ENCODE measurements at places on chromosomes 3 and 15. TPM values are rescaled to one million over a fixed set of nuclear protein-coding genes. Genes with fewer than 3 reads are reported as not detected.

Gene RBP2
- total RNA-seq: not detected

- DNase-seq: no peak
- H3K4me1 ChIP-seq: peaks cover 8% of the 10 kb centered on the region
- no peaks in the 10 kb centered on the region for H3K36me3 ChIP-seq
Observed at GRCh38 chr15:51303462-51303980, 34.9 kb downstream of the CYP19A1 start.

DNA sequence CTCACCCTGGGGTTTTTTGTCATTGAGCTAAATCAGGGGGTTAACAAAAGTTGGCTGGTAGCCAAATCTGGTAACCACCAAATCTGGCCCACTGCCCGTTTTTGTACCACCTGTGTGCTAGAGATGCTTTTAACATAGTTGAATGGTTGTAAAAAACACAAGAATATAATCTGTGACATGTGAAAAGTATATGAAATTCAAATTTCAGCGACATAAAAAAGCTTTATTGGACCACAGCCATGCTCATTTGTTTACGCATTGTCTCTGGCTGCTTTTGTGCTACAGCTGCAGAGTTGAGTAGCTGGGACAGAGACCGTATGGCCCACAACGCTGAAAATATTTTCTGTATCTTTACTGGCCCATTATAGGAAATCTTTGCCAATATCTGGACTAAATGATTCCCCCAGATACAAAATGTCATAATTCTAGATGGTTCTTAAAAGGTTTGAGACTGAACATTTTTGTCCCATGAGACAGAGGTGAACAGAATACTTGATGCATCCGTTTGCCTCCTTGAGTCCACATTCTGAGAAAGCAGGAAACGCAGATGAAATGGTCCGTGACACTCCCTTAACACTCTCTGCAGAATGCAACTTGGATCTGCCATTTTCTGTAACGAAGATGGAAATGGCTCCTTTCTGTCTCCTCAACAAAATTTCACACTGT is 120.9 kb upstream of the PDZRN3 start:
- peak; percentile 71 for DNase-seq
- no peak overlapping the region for H3K27ac ChIP-seq
- no peak overlapping the region for H3K4me3 ChIP-seq
- H3K36me3 ChIP-seq: no peaks in the 10 kb centered on the region
- no peaks in the 10 kb centered on the region for H3K27me3 ChIP-seq
- peaks cover 38% of the 10 kb centered on the region for H3K4me1 ChIP-seq

- H3K27me3 ChIP-seq: no peaks in the 10 kb centered on the region
- H3K27ac ChIP-seq: no peak overlapping the region
- no peak for DNase-seq
Observed at GRCh38 chr3:184884359-184885017, 72.5 kb downstream of the VPS8 start.

- H3K4me3 ChIP-seq: no peak overlapping the region
- no peak overlapping the region for H3K27ac ChIP-seq
- peaks cover 54% of the 10 kb centered on the region for H3K36me3 ChIP-seq
- DNase-seq: no peak
- no peaks in the 10 kb centered on the region for H3K27me3 ChIP-seq
Observed at GRCh38 chr15:39594446-39595337, 13.8 kb downstream of the THBS1 start.

GRCh38 chr3:129112308-129113052 is 9.1 kb downstream of the RAB43 start:
- no peaks in the 10 kb centered on the region for H3K4me1 ChIP-seq
- no peak overlapping the region for H3K27ac ChIP-seq
- DNase-seq: no peak
- H3K36me3 ChIP-seq: no peaks in the 10 kb centered on the region
- no peak overlapping the region for H3K4me3 ChIP-seq

- no peaks in the 10 kb centered on the region for H3K36me3 ChIP-seq
- H3K27ac ChIP-seq: no peak overlapping the region
- no peak overlapping the region for H3K4me3 ChIP-seq
- no peaks in the 10 kb centered on the region for H3K4me1 ChIP-seq
- DNase-seq: peak; percentile 67
Observed at GRCh38 chr3:46663591-46664135, 29.8 kb downstream of the ALS2CL start.

Gene COPG1
- total RNA-seq: 234 TPM

GRCh38 chr15:72787526-72787925 is 4.0 kb upstream of the ADPGK start:
- no peak overlapping the region for H3K4me3 ChIP-seq
- H3K27ac ChIP-seq: no peak overlapping the region
- no peaks in the 10 kb centered on the region for H3K27me3 ChIP-seq
- peaks cover 3% of the 10 kb centered on the region for H3K4me1 ChIP-seq
- no peaks in the 10 kb centered on the region for H3K36me3 ChIP-seq

- H3K36me3 ChIP-seq: no peaks in the 10 kb centered on the region
- DNase-seq: no peak
- H3K27me3 ChIP-seq: no peaks in the 10 kb centered on the region
- no peak overlapping the region for H3K4me3 ChIP-seq
- H3K4me1 ChIP-seq: no peaks in the 10 kb centered on the region
Observed at GRCh38 chr3:117681619-117682018, 972.0 kb downstream of the TUSC7 start.

DNA sequence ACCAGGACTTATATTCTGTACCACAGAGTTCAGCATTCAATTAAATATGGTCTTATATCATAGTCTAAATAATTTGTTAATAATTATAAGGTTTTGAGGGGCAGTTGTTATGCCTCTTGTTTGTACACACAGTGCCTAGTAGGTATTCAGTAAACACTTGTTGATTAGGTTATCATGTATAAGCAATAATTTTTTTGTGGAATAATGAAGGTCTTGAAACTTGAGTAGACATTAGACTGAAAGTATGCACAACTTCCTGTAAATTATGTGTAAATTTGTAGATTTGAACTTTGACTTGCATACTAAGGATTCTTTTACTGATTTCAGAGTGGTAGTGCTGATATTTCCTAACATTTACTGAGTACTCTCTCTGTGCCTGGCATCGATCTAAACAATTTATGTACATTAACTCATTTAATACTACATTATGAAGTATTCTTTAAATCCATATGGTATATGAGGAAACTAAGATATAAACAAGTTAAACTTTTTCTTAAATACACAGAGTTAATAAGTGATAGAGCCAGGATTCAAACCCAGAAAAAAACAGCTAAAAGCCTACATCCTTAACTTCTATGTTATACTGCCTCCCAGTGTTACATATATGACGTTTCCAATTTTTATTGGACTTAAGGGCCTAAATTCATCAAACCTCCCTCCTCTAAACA is 65.1 kb downstream of the GLCE start:
- H3K27me3 ChIP-seq: no peaks in the 10 kb centered on the region
- no peaks in the 10 kb centered on the region for H3K4me1 ChIP-seq
- H3K27ac ChIP-seq: no peak overlapping the region

DNA sequence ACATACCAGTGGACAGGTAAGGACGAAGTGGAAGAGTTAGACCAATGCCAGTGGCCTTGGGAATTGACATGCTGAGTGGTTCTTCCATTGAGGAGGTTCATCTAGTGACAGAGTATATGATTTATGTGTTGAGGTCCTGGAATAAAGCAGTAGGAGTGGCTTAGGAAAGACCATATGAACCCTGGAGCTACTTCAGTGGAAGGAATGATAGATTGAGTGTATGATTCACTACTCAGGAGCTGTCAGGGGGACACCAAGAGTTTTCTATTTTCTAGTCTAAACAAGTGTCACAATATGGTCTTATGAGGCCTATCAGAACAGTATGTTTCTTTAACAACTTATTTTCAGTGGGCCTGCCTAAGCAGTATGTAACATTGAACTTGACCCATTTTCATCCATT is 63.9 kb downstream of the NME9 start:
- no peak overlapping the region for H3K27ac ChIP-seq
- no peak for DNase-seq
- H3K4me1 ChIP-seq: no peaks in the 10 kb centered on the region
- H3K27me3 ChIP-seq: no peaks in the 10 kb centered on the region
- peaks cover 10% of the 10 kb centered on the region for H3K36me3 ChIP-seq
- H3K4me3 ChIP-seq: no peak overlapping the region

GRCh38 chr15:37094333-37094914 is 5.9 kb downstream of the MEIS2 start:
- H3K4me1 ChIP-seq: peaks cover 11% of the 10 kb centered on the region
- peak overlapping the region; percentile 7 for H3K27ac ChIP-seq
- H3K27me3 ChIP-seq: no peaks in the 10 kb centered on the region
- no peak for DNase-seq
- peaks cover 10% of the 10 kb centered on the region for H3K36me3 ChIP-seq
- peak overlapping the region; percentile 10 for H3K4me3 ChIP-seq

GRCh38 chr3:123809597-123809996 is 74.5 kb downstream of the MYLK start:
- no peaks in the 10 kb centered on the region for H3K27me3 ChIP-seq
- H3K4me3 ChIP-seq: no peak overlapping the region
- H3K36me3 ChIP-seq: no peaks in the 10 kb centered on the region
- no peak for DNase-seq
- no peak overlapping the region for H3K27ac ChIP-seq
- peaks cover 3% of the 10 kb centered on the region for H3K4me1 ChIP-seq

DNA sequence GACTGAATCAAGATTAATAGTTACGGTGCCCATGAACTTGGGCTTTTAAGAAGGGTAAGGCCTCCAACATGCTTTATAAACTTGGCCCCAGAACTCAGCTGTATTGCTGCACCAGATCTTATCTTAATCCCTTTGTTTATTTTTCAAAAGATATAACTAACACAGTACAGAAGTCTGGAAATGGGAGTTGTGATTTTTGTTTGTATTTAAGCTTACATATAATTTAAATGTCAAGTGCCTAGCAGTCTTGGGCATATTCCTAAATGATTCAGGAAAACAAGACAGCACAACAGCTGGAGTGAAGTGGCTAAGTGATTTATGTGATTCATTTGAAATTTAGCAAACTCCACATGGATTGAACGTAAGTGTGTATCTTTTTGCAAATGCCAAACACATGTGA is 56.2 kb downstream of the NBEAL2 start:
- peaks cover 25% of the 10 kb centered on the region for H3K36me3 ChIP-seq
- no peak overlapping the region for H3K27ac ChIP-seq
- peak; percentile 50 for DNase-seq
- no peaks in the 10 kb centered on the region for H3K27me3 ChIP-seq

Gene GMPPB
- total RNA-seq: 81.2 TPM

GRCh38 chr3:11622586-11623550 is 20.8 kb downstream of the VGLL4 start:
- H3K27me3 ChIP-seq: no peaks in the 10 kb centered on the region
- H3K36me3 ChIP-seq: no peaks in the 10 kb centered on the region
- H3K4me3 ChIP-seq: no peak overlapping the region
- no peak for DNase-seq
- no peak overlapping the region for H3K27ac ChIP-seq
- H3K4me1 ChIP-seq: peaks cover 56% of the 10 kb centered on the region

DNA sequence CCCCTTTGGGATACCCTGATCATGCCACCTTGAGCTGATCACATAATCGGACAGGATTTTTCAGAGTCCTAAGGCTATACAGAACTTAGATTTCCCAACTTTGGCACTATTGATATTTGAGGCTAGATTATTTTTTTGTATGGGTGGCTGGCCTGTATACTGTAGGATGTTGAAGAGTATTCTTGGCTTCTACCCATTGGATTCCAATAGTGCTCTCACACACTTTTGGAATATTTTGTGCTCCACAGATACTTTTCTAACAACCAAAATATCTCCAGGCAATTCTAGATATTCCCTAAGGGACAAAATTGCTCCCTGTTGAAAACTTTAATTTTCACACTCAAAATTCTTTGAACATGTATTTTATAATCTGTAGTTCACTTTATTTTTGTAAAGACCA is 125.1 kb downstream of the ABI3BP start:
- H3K36me3 ChIP-seq: no peaks in the 10 kb centered on the region
- peaks cover 5% of the 10 kb centered on the region for H3K4me1 ChIP-seq
- no peak for DNase-seq
- H3K27me3 ChIP-seq: no peaks in the 10 kb centered on the region
- no peak overlapping the region for H3K27ac ChIP-seq
- no peak overlapping the region for H3K4me3 ChIP-seq
